DMS79 (cell line): ENCODE measurements at places on chromosomes 11 and 22.

- no peak for DNase-seq
These were observed 26.8 kb upstream of the GRIK4 start for GRCh38 chr11:120484722-120485121.

GRCh38 chr11:114125531-114125930, 66.0 kb downstream of the ZBTB16 start:
- no peak for DNase-seq

DNA sequence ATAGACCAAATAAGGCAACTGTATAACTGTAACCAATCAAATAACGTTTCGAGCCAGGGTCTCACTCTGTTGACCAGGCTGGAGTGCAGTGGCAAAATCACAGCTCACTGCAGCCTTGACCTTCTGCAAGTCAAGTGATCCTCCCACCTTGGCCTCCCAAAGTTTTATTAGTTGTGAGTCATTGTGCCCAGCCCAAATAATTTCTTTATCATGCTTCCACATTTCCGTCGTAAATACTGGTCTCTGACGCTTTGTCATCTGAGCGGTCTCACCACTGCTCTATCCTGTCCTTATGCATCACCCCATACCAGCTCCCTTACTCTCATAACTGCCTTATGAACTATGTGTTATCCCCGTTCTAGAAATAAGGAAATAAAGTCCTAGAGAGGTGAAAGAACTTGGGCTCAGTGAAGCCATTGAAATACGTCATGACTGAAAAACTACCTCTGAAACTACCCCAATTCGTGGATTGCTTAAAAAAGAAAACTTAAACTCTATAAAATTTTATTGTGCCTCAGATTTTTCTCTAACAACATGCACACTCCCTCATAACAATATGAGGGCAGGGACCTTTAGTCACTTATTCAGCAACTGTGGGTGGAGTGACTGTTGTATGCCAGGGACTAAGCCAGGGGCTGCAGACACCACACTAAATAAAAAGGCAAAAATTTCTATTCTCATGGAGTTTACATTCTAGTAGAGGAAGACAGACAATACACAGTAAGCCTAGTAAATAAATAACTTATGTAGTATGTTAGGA, 15.8 kb upstream of the RTN4RL2 start:
- no peak for DNase-seq

DNA sequence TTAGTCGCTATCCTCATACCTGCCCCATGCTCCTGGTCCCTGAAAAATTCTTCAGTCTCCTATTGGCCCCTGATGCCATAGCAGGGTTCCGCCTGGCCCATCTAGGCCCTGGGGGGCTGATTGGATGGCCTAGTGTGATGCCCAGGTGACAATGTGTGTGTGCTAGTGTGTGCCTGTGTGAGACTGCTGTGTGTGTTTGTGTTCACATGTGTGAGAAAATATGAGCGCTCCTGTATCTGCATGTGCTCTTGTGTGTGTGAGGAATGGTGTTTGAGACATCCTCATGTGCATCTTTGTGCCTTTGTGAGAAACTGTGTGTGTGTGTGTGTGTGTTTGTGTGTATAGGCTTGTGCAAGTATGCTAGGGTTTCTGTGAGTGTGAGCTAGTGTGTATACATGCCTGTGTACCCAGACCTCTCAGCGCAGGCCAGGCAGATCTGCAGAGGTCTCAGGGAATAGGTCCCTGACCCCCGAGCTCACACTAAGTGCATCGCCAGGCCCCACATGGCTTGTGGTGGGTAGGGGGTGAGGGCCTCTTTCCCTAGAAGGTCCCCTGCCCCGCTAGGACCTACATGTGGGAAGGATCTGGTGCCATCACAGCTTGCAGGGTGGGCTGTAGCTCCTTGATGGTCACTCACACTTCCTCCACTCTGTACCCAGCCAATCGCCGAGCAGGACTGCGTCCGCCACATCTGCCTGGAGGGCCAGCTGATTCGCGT, 64.6 kb downstream of the OTOG start:
- DNase-seq = no peak

DNA sequence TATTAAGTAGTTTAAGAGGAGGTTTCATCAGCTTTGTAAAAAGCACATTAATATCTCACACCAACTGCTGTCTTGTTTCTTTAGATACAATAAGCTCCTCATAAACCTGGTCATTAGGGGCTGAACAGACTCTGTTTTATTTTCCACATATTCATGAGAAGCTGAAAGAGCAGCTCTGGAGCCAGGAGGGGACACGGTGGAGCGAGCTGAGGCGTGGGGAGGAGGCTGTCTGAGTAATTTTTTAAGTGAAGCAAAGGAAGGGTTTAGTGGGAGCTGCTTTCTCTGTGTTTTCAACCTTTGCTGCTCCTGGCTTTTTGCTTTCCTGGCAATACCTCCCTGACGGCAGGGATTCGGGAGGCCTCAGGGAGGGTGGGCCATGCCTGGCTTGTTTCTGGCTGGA, 67.0 kb upstream of the EIF3D start:
- DNase-seq = no peak
